ENCODE measurements at places on chromosomes 1 and 21.

GRCh38 chr1:33762109-33762830 lies 101.6 kb upstream of the HMGB4 start:
- peak; percentile 40 for DNase-seq

DNA sequence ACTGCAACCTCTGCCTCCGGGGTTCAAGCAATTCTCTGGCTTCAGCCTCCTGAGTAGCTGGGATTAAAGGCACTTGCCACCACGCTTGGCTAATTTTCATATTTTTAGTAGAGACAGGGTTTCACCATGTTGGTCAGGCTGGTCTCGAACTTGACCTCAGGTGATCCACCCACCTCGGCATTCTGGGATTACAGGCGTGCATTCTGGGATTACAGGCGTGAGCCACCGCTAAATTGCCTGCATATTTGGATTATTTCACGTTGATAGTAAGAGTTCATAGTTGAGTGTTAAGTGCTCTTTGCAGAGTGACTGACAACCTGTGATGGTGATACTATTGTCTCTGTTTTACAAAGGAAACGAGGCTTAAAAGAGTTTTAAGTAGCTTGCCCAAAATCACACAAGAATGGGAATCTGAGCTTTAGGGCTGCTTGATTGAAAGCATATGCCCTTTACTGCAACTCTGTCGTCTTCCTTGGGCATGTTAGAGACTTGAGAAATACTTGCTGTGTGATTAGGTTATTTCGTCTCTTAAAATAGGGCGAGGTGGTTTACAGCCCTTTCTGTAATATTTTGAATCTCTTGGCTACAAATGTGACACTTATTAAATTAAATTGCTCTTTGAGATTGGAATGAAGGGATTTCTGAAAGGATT lies 12.4 kb downstream of the CDC42 start:
- DNase-seq: no peak

DNA sequence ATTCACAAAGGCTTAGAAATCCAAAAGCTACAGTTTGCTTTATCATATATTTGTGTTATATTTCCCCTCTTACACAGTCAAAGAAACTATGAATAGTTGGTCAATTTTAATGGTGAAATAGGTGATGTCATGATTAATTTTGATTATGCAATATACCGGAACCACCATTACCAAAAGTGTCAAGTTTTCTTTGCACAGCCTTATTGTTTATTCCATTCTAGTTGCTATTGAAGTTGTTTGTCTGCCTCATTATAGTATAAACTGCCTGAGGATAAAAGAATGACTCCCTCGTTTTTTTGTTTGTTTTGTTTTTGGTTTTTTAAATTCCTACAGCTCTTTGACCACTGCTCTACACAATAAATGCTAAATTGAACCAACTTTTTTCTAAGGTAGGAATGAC lies 690.6 kb upstream of the ZP4 start:
- DNase-seq: no peak

- no peak for DNase-seq
Observed at GRCh38 chr1:116842654-116843053, 67.1 kb upstream of the PTGFRN start.

GRCh38 chr1:37661401-37661800 lies 26.7 kb upstream of the RSPO1 start:
- no peak for DNase-seq

DNA sequence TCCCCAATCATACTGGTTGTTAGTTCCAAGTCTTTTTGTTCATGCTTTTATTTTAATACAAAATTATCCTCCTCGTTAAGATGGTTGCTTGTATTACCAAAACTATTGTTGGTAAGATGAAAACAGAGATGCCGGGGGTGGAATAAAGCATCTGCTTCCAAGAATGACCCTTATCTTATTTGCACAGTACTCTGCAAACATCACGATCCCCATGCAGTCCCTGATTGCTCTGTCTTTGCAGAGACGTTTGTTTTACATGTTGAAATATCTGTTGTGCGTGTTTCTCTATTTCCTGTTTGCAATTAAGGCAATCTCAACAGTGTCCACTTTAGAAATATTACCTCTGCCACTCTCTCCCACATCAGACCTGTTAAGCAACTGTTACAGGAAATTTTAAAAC lies 141.3 kb upstream of the NCAM2 start:
- no peak for DNase-seq

DNA sequence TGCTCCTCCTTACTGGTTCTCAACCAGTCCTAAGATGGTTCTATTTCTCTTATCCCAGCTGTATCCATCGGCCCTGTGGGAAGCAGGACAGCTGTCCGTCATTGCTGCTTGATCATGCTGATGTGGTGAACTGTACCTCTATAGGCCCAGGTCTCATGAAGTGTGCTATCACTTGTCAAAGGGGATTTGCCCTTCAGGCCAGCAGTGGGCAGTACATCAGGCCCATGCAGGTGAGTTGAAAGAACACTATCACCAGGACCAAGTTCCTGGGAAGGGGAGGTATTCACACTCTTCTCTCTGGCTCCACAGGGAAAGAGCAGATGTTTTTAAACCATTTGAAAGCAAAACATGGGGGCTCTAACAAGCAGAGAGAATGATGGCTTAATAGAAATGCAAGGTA lies 302.6 kb downstream of the PAPPA2 start:
- DNase-seq: no peak

DNA sequence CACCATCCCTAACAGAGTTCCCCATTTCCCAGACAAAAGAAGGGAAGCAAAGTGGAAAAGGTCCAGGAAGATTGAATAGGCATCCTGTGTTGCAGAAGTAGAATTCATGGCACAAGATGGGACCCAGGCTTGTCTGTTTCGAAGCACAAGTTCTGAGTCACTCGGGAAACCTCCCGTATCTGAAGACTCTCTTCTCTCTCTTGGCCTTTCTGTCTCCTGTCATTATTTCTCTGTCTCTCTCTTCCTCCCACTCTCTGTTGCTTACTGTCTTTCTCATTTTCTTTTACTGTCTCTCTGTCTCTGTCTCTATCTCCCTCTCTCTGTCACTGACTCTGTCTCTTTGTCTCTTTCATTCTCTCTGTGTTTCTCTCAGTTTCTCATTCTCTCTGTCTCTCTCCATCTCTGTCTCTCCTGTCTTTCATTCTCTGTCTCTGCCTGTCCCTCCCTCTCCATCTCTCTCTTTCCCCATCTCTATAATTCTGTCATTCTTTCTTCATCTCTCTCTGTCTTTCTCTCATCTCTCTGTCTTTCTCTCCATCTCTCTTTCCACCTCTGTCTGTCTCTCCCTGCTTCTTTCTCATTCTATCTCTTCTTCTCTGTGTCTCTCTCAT lies 23.7 kb downstream of the RNF187 start:
- DNase-seq: no peak

- no peak for DNase-seq
Observed at GRCh38 chr1:45170151-45170742, 36.2 kb downstream of the ZSWIM5 start.

DNA sequence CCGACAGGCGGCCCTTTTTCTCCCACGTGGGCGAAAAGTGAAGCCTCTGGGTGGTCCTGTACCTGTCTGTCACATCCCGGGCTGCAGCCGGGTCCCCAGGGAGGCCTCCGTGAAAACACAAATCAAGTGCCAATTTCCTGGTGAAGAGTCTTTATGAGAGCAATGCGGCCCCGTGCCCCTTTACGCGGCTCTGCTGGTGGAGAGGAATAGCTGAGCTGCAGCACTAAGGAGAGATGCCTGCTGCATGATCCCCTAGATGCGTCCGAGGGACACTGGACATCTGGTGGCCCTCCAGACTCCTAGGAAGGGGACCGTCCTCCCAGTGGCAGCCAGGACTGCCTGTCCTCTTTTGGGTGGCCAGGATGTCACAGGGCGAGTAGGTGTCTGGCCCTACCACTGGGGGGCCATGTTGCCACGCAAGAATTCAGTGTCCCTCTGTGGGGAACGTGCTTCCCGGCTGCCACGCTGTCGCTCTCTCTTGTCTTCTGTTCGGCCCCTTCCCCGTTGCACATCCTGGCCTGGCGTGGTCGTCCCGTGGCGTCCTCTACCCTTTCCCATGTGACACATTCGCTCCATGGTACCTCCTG lies 38.7 kb downstream of the COL18A1 start:
- no peak for DNase-seq

GRCh38 chr21:37531431-37531932 lies 164.9 kb downstream of the DYRK1A start:
- no peak for DNase-seq

- DNase-seq: no peak
Observed at GRCh38 chr1:171424494-171424893, 60.8 kb upstream of the PRRC2C start.
